ENCODE measurements at places on chromosomes 1 and 21.

GRCh38 chr21:45285266-45285931, 2.3 kb downstream of the POFUT2 start:
- DNase-seq = no peak

DNA sequence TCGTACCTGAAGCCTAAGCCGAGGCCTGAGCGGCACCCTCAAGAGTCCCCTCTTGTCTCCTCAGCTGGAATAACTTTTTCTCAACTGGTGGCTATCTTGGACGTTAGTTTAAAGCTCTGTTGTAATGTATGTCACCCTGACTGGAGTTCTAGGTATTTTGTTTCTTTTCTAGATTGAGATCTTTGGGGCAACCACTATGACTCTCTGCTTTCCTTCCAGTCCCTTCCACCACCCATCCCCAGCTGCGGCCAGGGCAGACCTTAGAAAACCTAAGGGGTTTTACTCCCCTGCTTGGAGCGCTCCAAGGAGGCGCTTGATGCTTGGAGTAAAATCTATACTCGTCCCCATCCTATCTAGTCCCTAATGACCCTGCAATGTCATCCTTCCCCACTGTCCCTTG, 74.6 kb upstream of the MRPS6 start:
- DNase-seq = no peak

DNA sequence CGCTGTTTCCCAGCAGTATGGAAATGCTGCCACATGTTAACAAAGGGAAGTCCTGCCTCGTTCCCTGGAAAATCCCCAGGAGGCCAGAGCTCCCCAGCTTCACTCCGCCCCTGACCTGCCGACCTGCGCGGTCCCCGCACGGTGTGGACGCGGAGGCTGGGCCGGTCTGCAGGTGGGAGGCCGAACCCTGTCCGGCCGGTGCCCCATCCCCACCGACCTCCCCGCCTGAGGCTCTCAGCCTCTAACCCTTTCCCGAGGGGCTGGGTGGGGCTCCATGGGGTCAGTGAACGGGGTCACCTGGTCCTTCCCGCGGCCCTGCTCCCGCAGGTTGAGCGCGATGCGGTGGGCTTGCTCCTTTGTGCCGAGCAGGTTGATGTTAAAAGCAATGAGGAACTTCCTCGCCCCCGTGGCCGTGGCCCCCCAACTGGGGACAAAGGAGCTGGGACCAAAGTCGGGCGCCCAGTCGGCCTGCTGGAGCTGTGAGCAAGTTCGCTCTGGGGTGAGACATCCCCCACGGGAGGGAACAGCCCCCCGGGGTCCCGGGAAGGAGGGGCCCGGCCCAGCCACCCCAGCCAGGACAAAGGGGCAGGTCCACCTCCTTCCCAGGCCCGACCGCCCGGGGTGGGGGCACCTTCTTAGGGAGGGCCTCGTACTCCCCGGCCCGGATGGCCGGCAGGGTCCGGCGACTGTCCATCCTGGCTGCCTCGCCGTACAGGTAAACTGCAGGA, 4.0 kb downstream of the FTCD start:
- no peak for DNase-seq

- DNase-seq = peak; percentile 12
Observed at GRCh38 chr1:229068270-229068987, 202.5 kb upstream of the RAB4A start.

- DNase-seq = no peak
Observed at GRCh38 chr21:42777757-42778344, 101.5 kb downstream of the WDR4 start.

DNA sequence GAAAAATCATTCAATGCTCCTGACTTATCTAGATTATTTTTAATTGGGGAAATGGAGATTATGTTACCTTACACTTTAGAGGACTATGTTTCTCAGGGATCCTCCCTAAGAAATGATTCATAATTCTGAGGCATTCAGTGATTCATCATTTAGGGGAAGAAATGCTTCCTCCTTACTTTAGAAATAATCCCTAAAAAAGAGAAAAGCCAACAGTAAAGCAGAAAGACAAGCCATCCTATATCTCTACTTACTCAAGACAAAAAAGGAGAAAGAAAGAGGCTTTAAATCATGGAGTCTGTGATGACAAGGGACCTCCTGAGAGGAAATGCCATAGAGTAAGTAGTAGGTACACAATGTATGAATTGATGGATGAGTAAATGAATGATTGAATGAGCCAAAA, 137.0 kb downstream of the BRINP2 start:
- DNase-seq = no peak

DNA sequence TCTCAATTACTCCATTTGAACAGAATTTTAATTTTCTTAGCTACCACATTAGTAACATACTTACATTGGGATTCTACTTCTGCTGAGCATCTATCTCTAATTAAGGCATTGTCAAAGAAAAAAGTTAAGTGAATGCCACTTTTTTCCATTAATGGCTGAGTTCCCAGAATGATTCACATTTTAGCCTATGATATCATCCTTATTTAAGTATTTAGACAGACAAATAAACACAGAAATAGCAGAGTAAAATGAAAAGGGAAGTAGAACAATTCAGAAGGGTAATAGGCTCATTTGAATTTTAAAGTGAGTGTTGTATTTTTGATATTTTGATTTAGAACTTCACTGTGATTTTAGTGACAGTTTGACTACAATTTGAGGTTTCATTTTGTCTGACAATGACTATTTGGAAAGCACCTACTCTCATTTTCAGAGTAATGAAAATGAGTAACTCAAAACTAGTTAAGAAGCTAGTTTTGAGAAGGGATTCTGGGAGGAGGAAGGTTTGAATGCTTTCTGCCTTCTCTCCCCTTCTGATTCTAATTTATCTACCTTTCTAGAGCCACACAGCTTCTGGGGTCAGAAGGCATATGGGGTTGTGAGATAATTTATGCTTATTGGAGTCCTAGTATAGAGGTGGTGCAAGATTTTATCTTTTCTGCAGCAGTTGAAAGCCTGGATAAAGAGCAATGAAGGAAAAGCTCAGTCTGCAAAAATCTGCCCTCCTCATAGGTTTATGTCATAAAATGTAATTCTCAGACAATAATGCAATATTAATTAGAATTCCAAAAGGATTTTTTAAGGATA, 15.5 kb downstream of the LYPLAL1 start:
- DNase-seq = no peak

GRCh38 chr21:36964398-36964797, 2.1 kb downstream of the HLCS start:
- no peak for DNase-seq

DNA sequence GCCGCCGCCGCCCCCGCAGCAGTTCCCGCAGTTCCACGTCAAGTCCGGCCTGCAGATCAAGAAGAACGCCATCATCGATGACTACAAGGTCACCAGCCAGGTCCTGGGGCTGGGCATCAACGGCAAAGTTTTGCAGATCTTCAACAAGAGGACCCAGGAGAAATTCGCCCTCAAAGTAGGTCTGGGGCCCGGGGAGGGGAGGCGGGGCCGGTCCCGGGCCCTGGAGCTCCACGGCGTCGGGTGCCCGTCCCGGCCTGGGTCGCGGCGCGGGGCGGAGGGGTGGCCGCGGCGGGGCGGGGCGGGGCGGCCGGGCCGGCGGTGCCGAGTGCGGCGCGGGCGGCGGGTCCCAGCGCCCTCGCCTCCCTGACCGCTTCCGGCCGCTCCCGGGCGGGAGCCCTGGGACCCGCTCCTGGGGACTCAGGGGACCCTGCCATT, 646 bp downstream of the MAPKAPK2 start:
- DNase-seq = peak; percentile 35

DNA sequence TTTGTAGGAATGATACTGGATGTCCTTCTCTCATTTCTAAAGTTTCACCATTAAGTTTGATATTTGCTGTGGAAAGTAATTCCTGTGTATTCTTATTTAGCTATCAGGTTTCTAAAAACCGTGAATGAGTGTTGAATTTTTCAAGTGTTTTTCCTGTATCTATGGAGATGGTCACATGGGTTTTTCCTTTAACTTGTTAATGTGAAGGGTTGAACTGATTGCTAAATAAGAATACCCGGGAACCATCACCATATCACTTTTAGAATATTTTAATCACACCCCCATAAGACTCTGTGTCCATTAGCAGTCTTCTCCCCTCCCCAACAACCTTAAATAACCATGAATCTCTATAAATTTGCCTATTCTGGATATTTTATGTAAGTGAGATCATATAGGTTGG, 16.5 kb upstream of the ASAP3 start:
- no peak for DNase-seq

DNA sequence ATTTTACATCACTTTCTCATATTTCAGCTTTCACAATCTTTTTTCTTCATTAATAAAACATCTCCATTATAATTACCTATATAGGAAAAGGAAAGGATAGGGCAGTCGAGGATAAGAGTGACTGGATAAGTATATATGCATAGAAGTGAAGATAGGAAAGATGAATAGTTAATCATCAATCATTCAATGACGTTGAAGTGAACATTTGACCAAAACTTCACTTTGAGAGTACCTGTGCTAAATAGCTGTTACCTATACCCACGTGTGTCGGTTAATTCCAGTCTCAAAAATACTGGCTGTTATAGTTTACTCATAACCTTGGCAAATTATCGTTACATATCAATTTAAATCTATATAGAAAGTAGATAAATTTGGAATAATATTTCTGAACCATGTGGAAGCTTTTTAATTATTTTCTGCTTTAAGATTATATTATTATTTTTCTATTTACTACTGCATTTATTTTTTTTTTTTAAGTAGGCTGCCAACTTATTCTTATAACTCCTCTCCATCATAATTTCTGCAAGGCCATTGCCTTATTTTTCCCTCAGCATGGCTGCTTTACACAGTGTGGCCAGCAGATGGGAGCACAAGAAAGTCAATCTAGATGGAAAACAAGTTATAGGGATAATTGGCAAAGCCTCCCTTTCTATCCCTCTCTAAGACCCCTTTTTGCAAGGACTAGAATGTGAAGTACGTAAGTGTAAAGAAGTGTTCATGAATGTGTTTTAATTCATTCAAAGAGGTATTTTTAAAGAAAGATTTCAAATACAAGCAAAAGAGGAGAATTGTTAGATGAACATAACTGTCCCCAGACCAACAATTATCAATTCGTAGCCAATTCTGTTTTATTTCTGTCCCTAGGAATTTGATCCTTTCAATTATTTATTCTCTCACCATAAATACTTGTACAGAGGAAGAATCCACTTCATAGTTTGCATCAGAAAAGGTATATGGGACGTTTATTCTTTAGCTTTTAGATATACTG, 290.4 kb downstream of the KCNT2 start:
- DNase-seq = no peak

GRCh38 chr1:40224040-40224439, 23.7 kb upstream of the TMCO2 start:
- DNase-seq = no peak

DNA sequence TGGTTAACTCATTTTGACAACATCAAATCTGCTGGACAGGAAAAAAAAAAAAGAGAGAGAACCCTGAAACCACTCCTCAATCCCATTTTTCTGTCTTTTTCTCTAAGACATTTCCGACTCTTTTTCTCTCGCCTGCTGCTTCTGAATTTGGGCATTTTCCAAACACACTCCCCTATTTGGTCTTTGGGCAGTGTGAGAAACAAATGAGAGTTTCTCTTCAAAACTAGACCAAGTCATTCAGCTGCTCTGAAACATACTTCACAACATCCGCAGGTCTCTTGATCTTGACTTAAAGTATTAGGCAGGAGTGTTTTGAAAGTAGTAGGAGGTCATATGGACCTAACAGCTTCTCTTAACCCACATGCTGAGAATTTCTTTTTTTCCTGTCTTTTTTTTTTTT, 364.8 kb upstream of the ESRRG start:
- no peak for DNase-seq

DNA sequence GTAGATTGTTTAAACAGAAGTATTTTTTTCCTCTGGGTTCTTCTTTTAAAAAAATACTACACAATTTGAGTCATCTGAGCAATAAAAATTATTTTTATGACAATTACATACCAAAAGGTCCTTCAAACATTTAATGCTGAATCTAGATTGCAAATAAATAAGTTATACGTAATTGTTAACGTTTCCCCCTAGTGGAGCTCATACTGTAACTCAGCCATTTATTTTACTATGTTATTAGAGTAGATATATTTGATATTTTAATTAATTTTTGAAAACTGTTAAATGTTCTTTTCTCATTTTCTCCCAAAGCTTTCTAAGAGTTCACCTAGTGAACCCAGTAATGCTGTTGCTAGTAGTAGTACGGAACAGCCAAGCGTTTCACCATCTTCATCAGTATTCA, 33.5 kb downstream of the ZMYM1 start:
- no peak for DNase-seq

- DNase-seq = no peak
Observed at GRCh38 chr21:32469628-32470027, 57.1 kb downstream of the EVA1C start.

All from CD4-positive, alpha-beta T cell treated with Interleukin-12 subunit alpha and Interleukin-12 subunit beta, for 1 hour (primary cell).